ENCODE measurements at places on chromosomes 16 and 17.

DNA sequence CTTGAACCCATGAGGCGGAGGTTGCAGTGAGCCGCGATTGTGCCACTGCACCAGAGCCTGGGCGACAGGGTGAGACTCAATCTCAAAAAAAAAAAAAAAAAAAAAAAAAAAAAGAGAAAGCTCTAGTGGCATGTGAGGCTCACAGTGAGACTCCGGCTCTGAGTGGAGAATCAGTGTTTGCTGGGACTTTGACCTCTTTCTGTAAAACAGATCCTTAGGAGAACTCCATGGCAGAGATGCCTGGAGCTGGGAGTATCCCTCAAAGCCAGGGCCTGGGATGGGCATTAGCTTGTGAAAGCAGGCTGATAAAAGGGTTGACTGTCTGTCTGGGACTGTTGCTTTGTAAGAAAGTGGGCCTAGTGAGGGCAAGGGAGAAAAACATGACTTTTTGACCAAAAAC is 46.4 kb downstream of the ZNF207 start:
- DNase-seq, result no peak

DNA sequence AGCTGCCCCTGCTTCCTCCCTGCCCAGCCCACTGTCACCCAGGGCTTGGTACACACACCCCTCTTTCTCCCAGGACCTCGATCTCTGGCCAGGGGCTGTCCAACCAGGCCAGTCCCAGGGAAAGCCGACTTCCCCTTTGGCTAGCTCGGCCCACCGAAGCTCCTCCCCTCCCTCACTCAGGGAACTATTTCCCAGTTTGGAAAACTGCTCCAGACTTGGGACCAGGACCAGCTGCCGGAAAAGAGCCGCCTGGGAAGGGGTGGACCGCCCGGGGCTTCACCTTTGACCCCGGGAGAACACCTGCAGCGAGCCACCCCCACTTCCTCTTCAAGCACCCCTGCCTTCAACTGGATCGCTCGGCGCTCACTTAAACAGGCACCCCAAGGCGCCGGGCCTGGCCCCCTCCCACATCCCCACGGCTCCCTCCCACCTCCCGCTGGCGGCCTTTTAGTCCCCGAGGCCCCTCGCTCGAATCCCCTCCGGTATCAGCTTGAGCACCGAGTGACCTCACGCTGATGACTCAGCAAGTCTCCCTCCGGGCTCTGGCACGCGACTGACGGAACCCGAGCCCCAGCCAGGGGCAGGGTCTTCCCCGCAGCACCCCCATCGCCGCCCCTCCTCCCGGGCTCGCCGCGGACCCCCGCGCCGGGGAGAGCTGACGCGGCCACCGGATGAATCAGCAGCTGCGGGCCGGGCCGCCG is 934 bp downstream of the MAFG start:
- peak; percentile 71 for DNase-seq

DNA sequence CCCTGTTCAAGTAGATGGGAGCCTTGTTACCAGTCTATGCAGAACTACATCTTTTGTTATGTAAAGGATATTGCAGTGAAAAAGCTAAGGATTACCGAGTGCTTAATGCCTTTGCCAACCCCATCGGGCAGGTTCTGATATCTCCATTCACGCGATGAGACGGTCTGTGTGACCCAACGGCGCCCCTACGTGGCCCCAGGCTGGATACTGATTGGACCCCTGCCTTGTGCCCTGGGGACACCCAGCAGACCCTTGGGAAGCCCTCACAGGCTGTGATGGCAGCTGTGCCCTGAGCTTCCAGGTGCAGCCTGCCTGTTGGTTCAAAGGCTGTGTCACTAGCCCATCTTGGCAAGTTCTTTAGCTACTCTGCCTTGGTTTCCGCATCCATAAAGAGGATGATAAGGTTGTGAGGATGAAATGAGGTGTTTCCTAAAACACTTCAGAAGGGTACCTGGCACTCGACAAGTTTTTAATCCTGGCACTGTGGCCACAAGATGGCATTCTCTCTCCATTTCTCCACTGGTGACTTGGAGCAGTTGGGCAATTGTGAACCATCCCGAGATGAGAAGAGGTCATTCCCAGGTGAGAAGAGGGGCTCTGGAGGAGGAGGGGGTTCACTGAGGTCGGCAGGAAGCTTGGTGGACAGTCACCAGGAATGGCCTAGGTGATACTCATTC is 33.6 kb downstream of the HAPSTR1 start:
- no peak for DNase-seq

- DNase-seq, result no peak
These were observed 62.6 kb downstream of the AXIN2 start for GRCh38 chr17:65498816-65499215.

DNA sequence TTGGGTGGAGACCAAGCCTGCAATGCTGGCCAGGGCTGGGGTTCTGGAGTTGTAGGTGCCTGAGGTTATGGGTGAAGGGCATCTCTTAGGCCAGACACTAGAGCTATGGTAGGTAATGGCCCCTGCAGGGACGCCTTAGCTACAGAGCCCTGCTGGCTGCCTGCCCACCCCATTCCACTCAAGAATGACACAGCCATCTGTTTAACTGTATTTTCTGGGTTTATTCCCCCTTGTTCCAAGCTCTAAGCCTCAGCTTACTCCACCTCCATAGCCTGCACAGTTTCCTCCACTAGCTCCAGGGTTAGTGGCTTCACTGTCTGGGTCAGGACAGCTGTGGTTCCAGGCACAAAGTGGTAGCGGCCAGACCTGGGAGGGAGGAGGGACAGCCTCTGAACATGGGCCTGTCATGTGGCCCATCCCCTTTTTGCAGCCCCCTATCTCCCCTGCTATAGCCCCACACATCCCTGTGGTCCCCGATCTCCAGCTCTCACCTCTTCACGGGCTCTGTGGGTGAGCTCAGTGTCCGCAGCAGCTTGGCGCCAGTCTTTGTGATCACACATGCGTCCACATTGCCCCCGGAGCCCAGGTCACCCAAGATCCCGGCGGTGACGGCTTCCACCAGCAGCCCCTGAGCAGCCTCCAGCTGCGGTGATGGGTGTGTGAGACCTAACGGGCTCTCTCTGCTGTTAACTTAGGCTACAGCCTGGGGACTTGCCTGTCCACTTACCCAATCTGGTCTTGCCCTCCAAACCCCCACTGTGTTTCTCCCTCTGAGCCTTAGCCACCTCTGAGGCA is 2.1 kb downstream of the PSMB10 start:
- DNase-seq, result no peak

DNA sequence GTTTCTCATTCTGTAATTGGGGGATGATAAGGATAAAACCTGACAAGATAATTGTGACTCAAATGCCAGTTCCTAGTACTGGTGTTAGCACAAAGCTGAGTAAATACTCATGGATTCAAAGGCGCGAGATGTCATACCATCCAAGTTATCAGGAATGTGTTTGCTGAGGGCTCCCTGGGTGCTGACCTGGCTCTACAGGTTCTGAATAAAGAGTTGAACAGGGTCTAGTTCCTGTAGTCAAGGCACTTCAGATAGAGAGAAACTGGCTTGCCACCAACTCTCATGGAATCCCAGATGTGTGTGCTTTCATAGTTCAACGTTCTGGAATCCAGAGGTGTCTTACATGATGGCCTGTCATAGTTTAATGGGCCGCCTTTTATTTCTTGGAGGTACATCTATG is 141.6 kb downstream of the PRKCA start:
- DNase-seq, result no peak

DNA sequence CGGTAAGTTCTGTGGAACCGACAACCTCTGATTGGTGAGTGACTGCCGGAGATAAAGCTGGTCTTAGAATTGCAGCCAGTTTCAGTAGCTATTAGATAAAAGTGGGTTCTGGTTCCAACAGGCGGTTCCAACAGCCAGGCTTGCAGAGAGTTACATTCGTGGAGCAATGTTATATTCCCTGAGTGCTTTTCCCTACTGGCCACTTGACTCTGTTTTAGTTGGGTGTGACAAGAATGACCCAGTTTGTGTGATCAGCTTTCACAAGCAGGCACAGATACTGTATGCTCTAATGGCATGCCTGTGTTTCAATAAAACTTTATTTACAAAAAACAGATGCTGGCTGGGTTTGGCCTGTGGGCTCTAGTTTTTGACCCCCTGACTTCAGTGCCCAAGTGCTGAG is 196.6 kb downstream of the SNX29 start:
- no peak for DNase-seq

DNA sequence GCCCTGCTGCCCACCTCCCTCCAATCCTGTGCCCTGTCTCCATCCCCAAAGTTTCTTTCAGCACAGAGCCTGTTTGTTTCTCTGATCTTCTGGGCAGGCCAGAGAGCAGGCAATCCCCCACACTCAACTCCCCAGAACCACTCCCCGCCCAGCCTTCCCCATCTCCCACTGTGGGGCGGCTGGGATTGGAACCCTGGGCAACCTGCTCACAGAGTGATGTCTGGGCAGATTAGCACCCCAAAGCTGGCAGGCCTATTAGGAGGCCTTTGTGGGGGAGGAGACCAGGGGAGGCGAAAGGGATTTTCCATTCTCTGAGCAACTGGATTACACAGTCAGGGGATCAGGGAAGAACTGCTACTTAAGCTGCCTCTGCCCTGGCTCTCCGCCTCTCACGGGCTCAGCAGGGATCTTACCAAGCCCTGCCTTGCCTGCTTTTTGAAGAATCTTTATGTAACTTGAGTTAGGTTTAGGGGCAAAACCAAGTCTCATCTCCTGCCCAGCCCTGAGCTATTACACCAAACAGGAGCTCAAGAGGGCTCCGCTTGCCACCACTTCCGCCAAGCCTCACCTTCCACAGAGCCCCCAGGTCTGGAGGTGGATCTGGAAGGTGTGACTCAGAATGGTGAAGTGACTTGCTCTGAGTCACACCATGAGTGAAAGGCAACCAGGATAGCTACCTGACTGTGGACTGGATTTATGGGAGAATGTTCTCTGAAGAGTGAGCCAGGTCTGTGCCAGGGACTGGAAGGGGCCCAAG is 16.0 kb upstream of the LHX1 start:
- peak; percentile 98 for DNase-seq

GRCh38 chr16:88983165-88983564 is 6.2 kb upstream of the CBFA2T3 start:
- DNase-seq, result no peak

DNA sequence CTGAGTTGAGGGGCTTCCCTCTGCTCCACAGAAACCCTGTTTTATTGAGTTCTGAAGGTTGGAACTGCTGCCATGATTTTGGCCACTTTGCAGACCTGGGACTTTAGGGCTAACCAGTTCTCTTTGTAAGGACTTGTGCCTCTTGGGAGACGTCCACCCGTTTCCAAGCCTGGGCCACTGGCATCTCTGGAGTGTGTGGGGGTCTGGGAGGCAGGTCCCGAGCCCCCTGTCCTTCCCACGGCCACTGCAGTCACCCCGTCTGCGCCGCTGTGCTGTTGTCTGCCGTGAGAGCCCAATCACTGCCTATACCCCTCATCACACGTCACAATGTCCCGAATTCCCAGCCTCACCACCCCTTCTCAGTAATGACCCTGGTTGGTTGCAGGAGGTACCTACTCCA is 26.0 kb downstream of the STH start:
- DNase-seq, result no peak

- peak; percentile 5 for DNase-seq
These were observed 342.4 kb upstream of the TBX2 start for GRCh38 chr17:61057257-61057656.

DNA sequence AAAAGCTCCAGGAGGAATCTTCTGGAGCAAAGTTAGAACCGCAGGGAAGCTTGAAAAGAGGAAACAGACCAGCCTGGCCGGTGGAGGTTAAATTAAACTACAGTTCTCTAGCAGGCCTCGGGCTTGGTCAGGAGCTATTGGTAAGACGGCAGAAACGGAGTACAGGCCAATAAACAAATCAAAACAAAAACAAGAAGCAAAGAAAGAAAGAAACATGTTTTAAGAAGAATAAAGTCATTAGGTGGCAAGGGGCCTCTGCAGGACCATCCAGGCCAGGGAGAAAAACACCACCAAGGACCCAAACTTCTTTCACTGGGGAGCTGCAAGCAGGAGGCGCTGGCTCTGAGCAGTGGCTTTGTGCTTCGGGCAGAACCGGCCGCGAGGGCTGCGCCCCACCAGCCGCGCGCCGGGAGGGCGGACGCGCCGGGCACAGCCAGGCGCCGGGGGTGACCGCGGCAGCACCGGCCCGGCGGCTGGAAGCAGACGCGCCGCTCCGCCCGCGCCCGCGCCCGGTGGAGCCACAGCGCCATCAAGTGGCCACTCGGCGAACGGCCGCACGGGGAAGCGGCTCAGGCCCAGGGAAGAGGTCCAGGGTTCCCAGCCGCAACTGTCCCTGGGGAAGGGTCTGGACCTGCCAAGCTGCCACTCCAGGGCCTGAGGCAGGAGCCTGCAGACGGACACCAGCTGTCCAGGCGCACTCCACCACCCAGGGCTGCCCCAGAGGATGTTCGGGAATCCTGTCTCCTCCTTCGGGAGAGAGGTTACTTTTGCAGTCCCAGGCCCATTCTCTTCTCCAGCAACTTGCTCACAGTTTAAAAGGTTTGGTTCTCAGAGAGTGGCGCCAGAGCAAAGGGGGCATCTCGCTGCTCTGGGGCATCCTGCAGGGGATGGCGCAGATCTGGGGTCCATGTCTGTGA is 419.4 kb downstream of the SOX9 start:
- DNase-seq, result peak; percentile 79

DNA sequence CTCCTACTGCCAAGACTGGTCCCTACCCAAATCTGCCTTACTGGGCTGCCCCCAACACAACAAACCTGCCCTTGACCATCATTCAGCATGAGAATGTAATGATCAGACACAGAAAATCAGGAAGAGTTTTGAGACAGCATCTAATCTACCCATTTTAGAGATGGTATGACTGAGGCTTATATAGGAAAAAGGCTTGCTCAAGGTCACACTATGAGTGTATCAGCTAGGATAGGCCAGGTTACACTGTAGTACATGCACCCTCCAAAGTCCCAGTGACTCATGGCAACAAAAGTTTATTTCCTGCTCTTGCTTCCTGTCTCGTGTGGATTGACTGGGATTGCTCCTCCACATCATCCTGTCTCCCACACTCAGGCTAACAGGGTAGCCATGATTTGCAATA is 27.9 kb downstream of the NLRC5 start:
- no peak for DNase-seq

DNA sequence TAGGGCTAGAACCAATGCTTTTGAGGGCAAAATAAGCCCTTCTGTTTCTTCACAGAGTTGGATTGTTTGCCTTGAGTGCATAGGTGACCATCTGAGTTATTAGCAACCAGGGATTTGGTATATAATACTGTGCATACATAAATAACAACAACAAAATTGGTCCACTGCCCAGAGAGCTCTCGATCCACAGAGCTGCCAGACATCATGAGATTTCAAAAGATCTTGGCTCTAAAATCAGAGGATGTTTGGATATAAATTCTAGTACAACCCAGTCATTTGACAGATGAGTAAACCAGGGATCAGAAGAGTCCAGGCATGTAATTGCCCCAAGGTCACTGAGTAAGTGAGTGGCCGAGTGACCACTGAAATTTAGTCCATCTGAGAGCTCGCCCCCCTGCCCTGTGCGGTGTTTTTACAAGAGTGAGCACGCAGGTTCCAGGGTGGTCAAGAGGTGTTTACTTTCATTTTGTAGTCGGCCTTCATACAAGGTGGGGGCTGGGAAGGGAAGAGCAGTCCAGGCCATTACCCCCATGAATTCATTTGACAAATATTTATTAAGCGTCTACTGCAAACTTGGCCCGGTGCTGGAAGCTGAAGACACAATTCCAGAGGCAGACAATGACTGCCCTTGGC is 1.8 kb upstream of the MT2A start:
- DNase-seq, result peak; percentile 69

DNA sequence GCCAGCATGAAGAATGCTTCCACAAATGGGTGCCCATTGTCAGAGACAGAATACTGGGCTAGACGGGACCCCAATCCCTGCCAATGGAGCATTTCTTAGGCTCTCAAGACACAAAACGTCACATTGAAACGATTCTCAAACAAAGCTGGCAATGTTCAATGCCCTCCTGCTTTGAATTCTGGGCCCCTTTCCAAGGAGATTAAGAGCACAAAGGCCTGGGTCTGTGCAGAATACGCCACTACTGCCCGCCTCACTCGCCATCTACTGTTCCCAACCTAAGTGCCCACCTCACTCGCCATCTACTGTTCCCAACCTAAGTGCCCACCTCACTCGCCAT is 9.7 kb downstream of the CFAP20 start:
- DNase-seq, result no peak
